Aorta (tissue), 5 donors: ENCODE measurements at places on chromosomes 6 and 20. TPM values are rescaled to one million over a fixed set of nuclear protein-coding genes. Genes with fewer than 3 reads are reported as not detected.

MTFR2 gene
- 0.60 TPM for total RNA-seq

GPSM3 gene
- total RNA-seq, result 20.1 TPM

LINC00237 gene
- not detected for total RNA-seq

MDFI gene
- total RNA-seq, result 22.3 TPM
